ENCODE measurements at places on chromosomes 3 and 15.

- no peak for DNase-seq
These were observed 39.7 kb upstream of the PYGO1 start for GRCh38 chr15:55627730-55628368.

DNA sequence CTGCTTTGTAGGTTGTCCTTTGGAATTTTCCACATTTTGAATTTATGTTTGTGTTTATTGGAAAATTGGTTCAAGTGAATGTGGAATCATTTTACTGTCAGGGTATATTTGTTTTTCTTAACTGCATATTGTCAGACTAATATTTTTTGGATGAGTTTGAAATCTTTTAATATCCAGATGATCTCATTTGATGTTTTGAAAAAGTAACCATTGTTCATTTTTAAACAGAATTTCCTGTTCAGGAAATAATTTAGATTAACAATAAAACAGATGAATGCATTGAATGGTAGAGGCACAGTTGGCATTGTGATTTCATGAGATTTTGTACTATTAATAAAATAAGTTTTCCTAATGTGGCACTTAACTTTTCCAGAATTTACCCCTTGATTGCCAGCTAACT, 15.5 kb downstream of the TRAK1 start:
- no peak for DNase-seq

- no peak for DNase-seq
These were observed 492.4 kb downstream of the OTOL1 start for GRCh38 chr3:161989012-161989411.

DNA sequence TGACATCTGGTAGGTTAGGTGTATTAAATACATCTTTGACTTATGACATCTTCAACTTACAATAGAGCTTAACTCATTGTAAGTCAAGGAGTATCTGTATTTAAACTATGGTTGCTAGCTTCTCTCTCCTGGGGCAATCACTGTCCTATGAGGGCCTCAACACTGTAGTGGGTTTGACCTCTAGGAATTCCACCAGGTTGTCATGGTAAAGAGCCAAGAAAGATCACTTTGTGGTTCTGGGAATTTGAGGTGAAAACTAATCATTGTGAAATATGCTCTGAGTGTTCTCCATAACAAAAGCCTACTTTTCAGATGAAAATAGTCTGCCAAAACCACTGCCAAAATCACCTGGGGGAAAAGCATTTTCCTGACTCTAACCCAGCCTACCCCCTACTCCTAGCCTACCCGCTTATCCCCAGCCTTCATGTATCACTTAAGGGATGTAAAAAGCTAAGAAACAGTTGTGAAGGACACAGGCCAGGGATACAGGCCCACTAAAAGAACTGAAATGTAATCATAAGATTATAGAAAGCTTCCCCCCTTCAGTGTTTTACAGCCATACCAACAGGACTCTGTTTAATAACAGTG, 723.8 kb downstream of the MECOM start:
- DNase-seq = no peak

DNA sequence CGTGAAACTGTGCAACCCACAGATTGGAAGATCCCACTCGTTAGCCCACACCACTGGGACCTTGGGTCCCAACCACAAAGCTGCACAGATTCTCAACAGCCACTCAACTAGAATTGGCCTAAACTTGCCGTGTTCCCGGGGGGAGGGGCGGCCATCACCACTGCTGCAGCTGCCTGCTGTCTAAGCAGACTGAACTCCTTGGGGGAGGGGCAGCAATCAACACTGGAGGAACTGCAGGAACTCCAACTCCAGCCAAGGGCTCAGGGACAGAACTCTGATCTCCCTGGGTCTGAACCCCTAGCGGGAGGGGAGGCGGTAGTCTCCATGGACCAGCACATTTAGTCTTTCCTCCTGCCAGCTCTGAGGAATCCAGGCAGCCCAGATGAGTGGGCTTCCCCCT, 205.9 kb downstream of the RSL24D1 start:
- DNase-seq = no peak

- DNase-seq = no peak
These were observed 265.4 kb upstream of the LYSMD4 start for GRCh38 chr15:99998661-99999101.

GRCh38 chr15:76381366-76381765, 44.8 kb downstream of the ISL2 start:
- DNase-seq = no peak

DNA sequence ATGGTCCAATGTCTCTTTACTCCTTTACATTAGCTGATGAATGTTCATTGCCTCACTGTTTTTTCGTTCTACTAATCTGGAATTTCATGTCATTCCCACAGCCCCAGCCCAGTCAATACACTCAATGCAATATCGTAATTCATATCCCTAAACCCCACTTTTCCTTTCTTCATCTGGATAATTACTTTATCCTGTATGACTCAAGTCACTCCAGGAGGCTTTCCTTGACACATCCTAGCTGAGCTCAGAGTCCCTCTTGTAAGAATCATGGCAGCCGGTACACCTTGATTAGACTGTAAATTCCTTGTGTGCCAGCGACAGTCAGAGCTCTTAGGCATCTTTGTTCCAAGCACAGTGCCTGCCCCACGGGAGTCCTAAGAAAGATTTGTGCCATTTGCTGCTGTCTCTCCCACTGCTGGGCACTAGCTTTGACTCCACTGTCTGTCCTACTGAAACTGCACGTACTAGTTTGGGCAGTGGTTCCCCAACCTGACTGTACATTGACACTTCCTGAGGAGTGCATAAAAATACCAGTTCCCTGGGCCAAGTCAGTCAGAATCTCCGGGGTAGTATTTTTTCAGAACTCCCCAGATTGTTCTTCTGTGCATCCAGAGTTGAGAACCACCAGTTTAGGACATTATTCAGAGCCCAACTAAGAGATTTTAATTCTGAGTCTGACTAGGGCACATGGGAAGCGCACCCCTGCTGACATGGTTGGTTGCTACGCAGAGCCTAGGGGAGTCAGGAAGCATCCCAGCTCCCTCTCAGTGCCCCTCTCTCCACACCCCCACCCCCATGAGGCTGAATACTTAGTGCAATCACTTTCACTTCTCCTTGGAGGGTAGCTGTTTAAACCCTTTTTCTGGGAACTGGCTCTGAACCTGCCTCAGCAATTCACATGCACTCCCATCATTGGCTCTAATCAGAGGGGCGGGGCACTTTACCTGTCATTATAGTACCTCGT, 19.5 kb upstream of the C3orf70 start:
- no peak for DNase-seq

DNA sequence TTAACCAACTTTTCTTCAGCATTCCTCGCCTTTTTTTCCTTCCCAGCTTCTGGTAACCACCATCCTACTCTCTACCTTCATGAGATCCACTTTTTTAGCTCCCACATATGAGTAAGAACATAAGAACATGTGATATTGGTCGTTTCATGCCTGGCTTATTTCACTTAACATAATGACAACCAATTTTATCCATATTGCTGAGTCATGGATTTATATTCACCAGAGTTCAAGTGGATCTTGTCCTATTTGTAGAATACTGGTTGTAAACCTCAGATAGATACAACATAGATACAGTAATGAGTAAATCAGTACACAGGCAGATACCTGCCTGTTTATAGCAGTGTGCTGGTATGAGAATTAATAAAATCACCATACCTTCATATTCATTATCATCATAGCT, 412.0 kb upstream of the RBMS3 start:
- DNase-seq = no peak
